SIG-M5 (cell line): ENCODE measurements at places on chromosomes 7 and 10.

GRCh38 chr10:16949816-16950215 is 132.6 kb upstream of the RSU1 start:
- DNase-seq, result no peak

- DNase-seq, result no peak
These were observed 157.8 kb downstream of the DNAJB6 start for GRCh38 chr7:157494506-157495176.

- no peak for DNase-seq
These were observed 83.4 kb downstream of the PON1 start for GRCh38 chr7:95240921-95241320.

GRCh38 chr7:95687759-95688343 is 84.5 kb upstream of the DYNC1I1 start:
- DNase-seq, result no peak

GRCh38 chr7:127940381-127941160 is 90.7 kb downstream of the LRRC4 start:
- DNase-seq, result no peak

DNA sequence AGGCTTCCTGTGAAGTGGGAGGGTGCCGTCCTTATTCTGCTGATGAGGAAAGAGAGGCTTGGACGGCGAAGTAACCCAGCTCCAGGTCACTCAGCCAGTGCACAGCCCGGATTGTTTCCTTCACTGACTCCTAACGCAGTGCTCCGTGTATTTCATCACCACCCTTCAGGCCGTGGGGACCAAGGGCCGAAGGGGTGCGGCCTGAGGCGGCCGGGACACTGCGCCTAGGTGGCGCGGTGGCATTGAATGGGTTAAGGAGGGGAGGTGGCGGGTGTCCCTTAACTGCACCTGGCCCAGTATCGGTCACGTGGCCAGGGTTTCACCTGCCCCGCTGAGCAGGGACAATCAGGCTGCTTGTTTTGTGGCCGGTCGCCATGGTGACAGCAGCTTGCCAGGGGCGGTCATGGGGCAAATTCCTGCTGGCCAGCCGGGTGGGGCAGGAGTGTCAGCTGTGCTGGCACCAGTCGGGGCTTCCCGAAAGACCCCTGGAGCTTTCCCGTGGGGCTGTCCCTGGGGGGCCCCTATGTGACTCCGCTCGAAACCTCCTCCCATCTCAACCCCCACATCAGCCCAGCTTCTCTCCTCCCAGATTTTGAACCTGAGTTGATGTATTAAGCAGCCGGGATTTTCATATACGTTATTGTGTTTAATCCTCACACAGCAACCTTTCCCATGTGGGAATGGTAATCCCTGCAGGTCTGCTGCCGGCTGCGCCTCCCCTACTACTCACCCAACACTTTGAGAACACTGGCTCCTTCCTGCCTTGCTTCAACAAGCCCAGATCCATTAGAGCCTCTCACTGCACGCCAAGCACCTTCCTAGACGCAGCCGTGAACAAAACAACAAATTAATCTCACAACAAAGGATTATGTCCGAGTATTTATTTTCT is 4.4 kb upstream of the ABHD11 start:
- no peak for DNase-seq

DNA sequence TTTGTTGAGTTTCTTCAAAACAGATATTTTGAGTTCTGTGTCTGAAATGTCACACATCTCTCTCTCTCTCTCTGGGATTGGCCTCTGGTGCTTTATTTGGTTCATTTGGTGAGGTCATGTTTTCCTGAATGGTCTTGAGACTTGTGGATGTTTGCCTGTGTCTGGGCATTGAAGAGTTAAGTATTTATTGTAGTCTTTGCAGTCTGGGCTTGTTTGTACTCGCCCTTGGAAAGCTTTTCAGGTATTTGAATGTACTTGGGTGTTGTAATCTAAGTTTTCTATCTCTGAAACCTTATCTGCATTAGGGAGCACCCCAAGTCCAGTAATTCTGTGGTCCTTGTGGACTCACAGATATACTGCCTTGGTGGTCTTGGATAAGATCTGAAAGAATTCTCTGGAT is 106.7 kb upstream of the PRSS58 start:
- no peak for DNase-seq

DNA sequence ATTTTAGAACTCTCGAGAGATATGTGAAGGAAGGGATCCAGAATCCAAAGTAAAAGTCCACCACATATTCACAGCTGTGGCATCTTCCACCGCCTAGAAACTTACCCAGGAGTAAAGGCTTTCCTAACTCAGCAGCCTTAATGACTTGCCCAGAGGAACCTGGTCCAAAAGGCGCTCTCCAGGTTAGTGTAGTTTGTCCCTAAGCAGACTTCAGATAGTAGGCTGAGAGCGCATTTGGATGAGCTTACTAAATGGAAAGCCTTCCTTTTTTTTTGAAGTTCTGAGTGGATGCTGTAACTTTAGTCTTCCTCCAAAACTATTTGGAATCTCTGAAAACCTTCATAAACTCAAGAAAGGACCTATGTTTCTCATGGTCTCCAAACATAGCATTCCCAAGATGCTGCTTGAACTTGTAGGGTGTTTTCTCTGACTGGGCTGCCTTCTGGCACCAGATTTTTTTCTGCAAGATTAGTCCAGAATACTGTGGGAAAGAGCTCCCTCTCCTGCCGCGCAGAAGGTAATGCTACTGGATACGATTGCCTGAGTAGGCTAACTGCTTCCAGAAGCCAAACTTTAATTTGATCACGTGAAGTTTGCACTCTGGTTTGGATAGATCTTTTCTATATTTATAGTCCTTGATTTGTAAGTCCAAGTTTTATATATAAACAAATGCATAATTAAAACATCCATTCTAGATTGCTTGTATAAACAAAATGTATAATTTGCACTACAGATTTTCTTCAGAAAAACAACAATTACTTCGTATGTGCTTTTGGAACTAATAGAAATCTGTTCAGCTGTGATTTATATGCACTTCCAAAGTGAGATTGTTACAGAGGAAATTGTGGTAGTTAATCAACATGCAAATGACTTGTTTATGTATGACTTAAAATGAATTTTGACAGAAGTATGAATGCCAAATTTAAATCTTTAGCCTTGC is 19.6 kb upstream of the GPR37 start:
- no peak for DNase-seq

GRCh38 chr7:69708857-69709256 is 110.6 kb downstream of the AUTS2 start:
- no peak for DNase-seq

DNA sequence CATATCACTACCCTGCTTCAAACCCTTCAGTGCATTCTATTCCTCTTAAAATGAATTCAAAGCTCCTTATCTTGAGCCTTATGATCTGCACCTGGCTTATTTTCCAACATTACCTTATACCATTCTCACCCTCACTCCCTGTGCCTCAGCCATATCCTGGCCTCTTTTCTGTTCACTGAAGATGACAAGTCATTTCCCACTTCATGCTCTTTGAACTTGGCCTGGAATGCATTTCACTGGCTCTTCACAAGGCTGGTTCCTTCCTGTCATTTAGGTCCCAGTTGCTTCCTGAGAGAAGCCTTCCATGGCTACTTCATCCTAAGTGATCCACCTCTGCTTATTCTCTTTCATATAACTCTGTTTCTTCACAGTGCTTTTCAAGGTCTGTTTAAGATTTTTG is 3.2 kb upstream of the LIPF start:
- no peak for DNase-seq

DNA sequence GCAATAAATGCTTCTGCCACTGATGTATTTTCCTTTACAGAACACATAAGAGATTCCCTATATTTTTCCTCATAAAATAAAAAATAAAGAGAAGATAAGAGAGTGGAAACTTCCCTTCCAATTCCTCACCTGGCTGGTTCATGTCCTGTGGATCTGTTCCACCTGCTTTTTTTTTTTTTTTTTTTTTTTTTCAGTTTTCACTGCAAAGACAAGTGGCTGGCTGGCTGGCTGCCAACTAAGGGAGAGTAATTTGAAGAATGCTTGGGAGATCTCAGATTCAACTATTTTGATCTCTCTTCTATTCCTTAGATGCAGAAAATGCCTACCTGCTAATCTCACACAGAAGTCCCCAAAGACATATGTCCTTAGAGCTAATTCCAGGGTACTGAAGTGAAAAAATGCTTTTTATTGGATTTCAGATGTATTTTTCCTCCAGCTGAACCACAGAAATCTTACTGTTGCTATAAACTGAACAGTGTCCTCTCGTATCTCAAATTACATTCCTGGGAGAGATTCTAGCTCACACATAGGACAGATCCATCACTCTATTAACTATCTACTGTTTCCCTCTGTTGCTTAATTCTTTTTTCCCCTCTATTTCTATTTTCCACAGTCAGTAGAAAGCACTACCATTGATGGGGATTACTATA is 120.8 kb downstream of the NRCAM start:
- no peak for DNase-seq

- DNase-seq, result no peak
These were observed 102.1 kb downstream of the OSBPL3 start for GRCh38 chr7:24877790-24878311.
